ENCODE measurements at places on chromosomes 5 and 9.

DNA sequence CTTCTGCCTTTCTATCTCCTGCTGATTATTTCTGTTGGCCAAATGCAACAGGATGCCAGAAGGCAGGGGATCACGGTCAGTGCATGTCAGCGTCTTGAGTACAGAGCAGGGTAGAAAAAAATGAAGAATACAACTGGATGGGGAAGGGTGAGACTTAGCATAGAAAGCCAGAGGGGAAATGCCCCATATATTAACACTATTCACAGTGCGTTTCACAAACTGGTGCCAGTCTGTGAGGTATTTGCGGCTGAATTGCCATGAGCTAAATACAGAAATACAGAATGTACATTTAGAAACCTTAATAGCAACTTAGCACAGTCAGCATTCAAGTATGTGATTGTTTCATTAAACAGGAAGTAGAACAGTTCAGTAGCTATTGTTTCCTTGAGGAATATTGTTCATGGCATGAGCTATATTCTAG is 31.0 kb upstream of the SLC1A3 start:
- DNase-seq, result no peak

- no peak for DNase-seq
Observed at GRCh38 chr9:137174722-137175293, 3.0 kb upstream of the TMEM210 start.

DNA sequence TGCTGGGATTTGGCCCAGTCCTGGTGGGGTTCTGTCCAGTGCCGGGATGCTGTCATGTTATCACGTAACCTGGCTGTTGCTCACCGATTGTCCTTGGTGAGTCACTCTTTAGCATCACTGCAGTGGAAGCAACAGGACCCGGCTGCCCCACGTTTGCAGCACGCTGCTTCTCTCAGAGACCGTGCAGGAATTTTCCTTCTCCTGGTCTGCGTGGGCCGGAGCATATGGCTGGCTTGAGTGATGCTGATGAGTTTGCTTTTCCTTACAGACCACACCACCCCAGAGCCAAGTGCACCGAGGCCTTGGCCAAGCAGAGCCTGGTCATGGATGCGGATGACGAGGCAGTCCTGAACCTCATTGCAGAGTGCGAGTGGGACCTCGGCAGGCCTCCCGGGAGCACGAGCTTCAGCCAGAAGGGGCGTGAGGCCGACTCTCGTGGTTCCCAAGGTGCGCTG is 21.4 kb downstream of the CEP72 start:
- no peak for DNase-seq

- DNase-seq, result no peak
Observed at GRCh38 chr5:123450114-123450513, 26.9 kb upstream of the CEP120 start.

DNA sequence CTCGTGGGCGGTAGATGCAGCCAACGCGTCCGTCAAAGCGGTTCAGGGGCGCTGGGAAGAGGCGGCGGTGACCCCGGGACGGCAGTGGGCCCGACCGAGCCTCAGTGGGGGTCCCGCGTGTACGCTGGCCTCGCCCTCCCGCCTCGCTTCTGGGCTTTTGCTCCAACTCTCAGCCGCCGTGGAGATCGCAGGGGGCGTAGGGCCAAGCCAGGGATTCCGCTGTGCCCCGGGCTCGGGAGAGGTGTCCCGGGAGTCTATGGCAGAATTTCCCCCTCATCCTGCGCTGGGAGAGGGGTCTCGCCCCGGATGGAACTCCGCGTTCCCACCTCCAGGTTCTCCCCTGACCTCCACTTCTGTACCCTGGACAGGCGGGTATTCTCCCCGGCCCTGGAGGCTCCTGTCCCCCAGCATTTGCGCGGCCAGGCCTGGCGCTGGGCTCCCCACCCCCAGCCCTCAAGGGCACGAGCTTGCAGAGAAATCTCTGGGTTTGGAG is 131.9 kb downstream of the MRPL36 start:
- DNase-seq, result no peak

GRCh38 chr5:16144416-16144815 is 35.2 kb downstream of the MARCHF11 start:
- no peak for DNase-seq

GRCh38 chr9:77726289-77726688 is 78.2 kb upstream of the GNA14 start:
- no peak for DNase-seq

DNA sequence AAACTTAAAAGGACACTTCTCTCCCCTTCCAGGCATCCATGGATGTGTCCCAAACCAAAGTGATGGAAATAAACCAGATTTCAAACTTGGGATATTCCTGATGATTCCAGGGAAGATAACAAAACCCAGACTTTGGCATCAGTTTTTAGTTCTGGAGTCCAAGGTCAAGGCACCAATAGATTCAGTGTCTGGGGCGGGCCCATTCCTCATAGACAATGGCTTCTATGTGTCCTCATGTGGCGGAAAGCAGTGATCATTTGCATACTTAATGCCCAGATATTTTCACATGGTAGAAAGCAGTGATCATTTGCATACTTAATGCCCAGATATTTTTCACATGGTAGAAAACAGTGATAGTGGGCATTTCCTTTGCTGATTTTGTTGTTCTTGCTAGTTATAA is 151.4 kb upstream of the DAP start:
- DNase-seq, result no peak

DNA sequence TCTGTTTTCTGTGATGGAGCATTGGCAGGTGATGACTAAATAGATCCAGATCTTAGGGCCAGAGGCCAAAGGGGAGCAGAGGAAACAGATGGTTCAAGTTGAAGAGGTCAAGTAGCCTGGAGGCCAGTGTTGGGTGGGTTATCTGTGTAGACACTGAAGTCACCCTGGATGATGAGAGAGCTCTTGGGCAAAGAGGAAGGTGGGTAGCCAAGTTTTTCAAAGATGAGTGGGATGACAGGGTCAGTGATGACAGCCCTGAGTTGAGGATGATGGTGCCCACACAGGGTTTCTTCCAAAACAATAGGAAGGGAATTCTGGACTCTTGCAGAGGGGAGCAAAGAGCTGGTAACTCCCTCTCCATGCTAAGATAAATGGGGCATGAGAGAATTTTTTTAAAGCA is 76.6 kb downstream of the CD180 start:
- no peak for DNase-seq

- DNase-seq, result no peak
Observed at GRCh38 chr5:150241298-150242160, 48.0 kb downstream of the CAMK2A start.

GRCh38 chr5:72255670-72256069 is 64.4 kb downstream of the MRPS27 start:
- no peak for DNase-seq

DNA sequence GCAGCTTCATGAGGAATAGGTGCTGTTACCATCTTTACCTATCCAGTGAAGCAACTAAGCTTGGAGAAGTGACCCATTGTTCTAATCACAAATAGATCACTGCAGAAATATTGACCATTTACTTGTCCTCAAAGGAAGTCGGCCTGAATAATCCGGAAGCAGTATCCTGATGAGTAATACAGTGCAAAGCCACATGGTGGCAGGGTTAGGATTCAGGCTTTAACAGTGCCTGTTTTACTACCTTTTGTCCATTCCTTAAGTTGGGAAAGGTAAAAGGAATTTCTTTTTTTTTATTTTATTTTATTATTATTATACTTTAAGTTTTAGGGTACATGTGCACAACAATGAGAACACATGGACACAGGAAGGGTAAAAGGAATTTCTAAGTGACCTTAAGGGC is 336.3 kb downstream of the KDM4C start:
- DNase-seq, result no peak

GRCh38 chr9:133880851-133881661 is 111.1 kb downstream of the VAV2 start:
- DNase-seq, result no peak

GRCh38 chr9:21119093-21119770 is 22.4 kb downstream of the IFNW1 start:
- DNase-seq, result no peak

DNA sequence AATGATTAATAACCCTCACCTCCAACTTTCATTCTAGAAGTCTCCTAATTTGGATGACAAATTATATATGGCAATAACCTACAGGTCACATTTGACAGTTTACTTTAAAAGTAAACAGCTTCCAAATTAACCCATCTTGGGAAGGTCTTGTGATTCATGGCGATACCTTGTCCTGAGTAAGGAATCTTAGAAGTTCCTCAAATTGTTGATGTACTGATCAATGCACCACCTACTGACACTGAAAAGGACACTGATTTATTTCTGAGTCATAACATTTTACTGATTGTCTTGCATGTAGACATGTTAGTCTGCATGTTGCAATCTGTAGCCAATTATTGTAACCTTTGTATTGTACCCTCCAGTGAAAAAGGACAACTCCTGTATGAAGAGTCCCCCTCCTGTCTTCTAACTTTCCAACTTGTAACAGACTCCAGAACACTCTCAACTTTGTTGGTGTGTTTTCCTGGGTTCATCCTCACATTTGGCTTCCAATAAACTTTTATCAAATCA is 16.0 kb upstream of the SLC22A5 start:
- DNase-seq, result no peak

DNA sequence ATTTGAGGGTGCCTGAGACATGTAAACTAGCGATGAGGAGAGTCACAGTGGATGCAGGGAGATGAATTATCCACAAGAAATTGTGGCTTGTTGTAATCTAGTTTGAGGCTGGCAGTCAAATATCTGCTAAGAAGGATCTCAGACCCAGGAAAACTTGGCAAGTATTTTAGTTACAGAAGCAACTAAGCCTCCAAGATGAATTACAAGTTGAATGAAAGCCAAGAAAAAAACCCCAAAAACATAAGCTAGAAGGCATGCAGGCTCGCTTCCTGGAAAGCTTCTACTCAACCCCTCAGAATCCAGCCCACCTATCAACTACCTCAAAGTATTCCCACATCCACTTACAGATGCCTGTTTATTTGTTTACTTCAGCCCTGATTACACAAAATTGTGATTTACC is 696.9 kb downstream of the MAT2B start:
- peak; percentile 66 for DNase-seq

All from astrocyte of the cerebellum (primary cell).